ENCODE measurements at places on chromosomes 13 and 19.

- DNase-seq = no peak
Measured at GRCh38 chr13:70568571-70568970, 460.3 kb upstream of the KLHL1 start.

- no peak for DNase-seq
Measured at GRCh38 chr13:97278435-97279411, 56.6 kb downstream of the MBNL2 start.

DNA sequence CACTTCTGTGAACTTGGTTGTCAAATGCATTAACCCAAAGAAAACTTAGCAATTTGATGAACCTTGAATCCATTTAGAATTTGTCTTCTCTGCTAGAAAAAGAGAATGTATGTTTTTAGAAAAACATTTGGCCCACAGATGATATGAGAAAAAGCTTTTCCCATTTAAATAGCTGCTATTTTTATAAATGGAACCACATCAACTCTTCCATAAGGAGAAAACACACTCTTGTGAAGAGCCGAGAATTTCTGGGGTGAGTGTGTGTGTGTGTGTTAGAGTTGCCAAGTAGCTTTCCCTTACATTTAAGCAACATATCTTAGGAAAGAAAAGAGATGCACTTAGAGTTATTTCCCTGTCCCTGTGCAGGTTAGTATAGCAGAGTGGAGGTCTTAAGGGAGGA, 322.8 kb downstream of the ITGBL1 start:
- DNase-seq = no peak

GRCh38 chr19:58474291-58474996, 1.7 kb upstream of the ZNF446 start:
- no peak for DNase-seq

All from activated naive CD4-positive, alpha-beta T cell treated with Interleukin-2 at 50 U/mL for 16 hours (primary cell).